Smooth muscle cell of the brain vasculature (primary cell): ENCODE measurements at places on chromosomes 1 and 21.

GRCh38 chr1:211596418-211597181, 17.6 kb upstream of the SLC30A1 start:
- DNase-seq = no peak

- no peak for DNase-seq
Measured at GRCh38 chr1:48738356-48738755, 38.3 kb downstream of the BEND5 start.

- no peak for DNase-seq
Measured at GRCh38 chr1:159939678-159940002, 5.8 kb downstream of the IGSF9 start.

DNA sequence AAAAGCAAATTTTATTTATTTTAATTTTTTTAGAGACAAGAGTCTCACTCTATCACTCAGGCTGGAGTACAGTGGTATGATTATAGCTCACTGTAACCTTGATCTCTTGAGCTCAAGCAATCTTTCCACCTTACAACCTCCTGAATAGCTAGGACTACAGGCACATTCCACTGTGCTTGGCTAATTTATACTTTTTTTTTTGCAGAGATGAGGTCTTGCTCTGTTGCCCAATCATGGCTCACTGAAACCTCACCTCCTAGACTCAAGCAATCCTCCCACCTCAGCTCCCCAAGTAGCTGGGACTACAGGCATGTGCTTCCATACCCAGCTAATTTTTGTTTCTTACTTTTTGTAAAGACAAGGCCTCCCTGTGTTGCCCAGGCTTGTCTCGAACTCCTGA, 49.5 kb downstream of the DR1 start:
- no peak for DNase-seq

DNA sequence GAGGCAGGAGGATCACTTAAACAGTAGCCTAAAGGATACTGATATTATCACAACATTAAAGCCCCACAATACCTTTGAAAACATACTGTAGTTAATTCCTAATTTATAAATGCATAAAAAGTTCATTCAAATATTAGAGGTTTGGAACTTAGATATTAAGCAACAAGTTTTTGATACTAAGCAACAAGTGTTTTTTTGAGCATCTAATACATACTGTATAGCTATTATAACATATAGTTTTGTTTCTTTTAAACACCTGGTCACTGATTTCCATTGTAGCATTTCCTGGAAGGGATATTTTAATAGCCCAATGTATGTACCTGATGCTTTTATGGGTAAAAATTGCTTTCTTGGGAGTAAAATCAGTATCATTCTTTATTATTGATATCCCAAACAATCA, 4.5 kb downstream of the UHMK1 start:
- no peak for DNase-seq

DNA sequence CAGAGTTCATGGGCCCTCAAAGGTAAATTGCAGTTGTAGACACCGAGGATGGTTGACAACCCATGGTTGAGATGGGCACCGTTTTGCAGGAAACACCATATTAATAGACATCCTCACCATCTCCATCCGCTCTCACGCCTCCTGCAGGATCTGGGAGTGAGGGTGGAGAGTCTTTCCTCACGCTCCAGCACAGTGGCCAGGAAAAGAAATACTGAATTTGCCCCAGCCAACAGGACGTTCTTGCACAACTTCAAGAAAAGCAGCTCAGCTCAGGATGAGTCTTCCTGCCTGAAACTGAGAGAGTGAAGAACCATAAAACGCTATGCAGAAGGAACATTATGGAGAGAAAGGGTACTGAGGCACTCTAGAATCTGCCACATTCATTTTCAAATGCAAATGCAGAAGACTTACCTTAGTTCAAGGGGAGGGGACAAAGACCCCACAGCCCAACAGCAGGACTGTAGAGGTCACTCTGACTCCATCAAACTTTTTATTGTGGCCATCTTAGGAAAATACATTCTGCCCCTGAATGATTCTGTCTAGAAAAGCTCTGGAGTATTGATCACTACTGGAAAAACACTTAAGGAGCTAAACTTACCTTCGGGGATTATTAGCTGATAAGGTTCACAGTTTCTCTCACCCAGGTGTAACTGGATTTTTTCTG, 9.3 kb downstream of the SLAMF8 start:
- DNase-seq = no peak

DNA sequence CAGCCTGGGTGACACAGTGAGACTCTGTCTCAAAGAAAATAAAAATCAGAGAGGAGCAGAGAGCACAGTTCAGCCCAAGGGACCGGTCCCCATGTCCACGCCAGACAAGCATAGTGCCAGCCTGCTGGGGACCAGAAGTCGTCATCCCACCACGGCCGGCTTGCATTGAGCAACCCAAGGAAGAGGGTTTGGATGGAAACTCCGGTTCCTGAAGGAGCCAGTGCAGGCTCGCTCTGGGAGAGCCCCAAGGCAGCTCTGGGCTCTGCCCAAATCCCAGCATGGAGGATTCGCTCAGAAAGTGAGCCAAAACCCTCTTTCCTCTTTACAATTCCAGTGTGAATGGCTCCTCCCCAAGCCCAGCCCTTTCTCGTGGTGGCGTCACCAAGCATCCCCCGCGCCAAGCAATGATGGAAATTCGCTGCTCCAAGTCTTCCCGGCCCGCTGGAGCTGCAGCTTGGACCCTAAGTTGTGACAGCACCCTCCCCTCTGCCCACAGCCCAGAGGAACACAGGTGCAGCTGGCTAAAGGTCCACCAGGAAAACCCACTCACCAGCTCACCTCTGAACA, 64.1 kb upstream of the SLC25A33 start:
- DNase-seq = no peak

DNA sequence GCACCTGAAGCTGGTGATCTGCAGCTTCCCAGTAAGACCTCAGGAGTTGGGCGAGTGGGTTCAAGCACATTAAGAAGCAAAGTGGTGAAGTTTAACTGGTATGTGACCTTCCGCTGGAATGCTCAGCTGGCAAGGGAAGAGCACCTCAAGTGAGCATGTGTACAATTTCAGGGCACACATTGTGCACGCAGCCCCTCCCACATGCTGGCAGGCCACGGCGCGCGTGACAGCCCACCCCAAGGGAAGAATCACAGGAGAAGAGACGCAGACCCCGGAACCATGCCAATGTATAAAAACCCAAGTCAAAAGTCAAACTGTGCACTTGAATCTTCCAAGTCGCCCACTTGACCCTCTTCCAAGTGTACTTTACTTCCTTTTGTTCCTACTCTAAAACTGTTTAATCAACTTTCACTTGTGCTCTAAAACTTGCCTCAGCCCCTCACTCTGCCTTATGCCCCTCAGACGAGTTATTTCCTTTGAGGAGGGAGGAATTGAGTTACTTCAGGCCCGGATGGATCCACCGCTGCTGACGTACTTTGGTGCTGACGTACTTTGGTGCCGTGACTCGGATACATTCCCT, 20.0 kb downstream of the LRRC3 start:
- DNase-seq = no peak

GRCh38 chr1:27316860-27317259, 5.1 kb upstream of the TMEM222 start:
- no peak for DNase-seq

- no peak for DNase-seq
Measured at GRCh38 chr1:223106856-223107255, 36.2 kb downstream of the TLR5 start.

DNA sequence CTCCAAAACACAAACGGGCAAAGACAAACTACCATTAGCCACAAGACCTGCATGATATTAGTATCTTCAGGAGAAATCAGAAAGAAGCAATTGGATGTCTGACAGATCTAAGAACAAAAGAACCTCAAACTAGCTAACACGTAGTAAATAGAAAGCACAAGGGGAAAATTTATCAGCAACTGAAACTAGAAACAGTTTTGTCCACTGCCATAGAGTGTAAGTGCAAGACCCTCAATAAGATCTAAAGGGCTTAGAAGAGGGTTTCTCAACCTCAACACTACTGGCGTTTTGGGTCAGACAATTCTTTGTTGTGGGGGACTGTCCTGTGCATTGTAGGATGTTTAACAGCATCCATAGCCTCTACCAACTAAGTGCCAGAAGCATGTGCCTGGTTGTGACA, 54.0 kb downstream of the KLHL20 start:
- no peak for DNase-seq

DNA sequence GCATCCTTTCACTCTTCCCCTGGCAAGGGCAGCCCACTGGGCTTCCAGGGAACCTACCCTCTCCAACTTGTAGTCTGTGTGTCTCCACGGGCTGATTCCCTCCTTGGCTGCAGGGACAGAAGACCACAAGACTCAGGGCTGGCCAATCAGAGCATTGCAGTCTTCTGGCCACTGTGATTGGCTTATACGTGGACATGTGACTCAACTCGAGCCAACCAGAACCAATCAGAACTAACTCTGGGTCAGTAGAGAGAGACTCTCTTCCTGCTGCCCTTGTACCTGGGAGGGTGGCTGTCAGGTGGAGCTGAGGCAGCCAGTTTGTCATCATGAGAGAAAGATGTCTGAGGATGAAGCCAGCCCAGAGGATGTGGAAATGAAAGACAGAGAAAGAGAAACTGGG, 64.0 kb downstream of the DHRS3 start:
- no peak for DNase-seq

- DNase-seq = no peak
Measured at GRCh38 chr1:161502641-161503393, 2.4 kb upstream of the FCGR2A start.

- no peak for DNase-seq
Measured at GRCh38 chr1:177629526-177629925, 340.3 kb downstream of the SEC16B start.

DNA sequence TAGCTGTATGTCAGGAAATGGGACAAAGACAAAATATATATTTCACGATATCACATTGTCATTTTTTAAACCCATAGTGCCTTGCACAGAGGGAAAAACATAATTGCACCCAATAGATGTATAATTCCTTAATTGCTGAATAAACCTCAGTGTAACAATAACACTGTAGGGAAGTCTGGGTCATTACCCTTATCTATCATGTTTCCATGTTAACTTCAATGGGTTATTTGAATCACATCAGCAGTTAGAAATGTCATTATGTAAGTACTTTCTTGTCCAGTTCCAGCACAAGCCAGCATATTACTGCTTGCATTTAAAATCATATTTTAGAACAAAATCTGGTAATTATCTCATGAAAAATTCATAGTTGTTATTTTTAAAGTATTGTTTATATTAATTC, 222.7 kb downstream of the HMCN1 start:
- DNase-seq = no peak

GRCh38 chr1:14922942-14923726, 230.4 kb upstream of the TMEM51 start:
- no peak for DNase-seq

GRCh38 chr1:37477198-37477931, 3.0 kb downstream of the ZC3H12A start:
- DNase-seq = no peak

DNA sequence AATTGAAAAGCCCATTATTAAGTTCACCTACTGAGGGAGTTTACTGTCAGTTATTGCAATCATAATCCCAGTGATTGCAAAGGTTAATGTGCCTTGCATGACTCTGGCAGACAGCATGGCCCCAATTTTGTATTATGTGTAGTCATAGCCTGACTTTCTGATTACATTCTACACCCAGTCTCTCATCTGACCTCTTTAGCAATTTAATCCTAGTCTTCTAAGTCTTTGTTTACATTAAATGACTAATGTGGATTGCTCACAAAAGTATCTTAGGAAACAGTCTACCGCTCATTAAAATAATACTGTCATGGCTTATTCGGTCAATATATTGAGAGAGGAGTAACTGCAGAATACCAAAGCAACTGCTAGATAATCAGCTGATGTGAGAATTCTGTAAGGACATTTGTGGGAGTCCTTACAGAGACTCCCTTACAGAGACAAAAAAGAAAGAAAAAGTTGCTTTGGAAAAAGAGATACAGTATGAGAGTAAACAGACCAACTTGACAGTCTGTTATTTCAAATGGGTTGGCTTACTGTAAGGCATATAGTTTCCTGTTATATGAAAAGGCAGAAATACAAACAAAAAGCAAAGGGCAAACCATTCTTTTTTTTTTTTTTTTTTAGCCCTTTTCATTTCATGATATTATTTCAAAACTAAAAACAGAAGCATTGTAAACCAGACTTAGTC, 42.8 kb downstream of the SMG7 start:
- DNase-seq = peak; percentile 9

DNA sequence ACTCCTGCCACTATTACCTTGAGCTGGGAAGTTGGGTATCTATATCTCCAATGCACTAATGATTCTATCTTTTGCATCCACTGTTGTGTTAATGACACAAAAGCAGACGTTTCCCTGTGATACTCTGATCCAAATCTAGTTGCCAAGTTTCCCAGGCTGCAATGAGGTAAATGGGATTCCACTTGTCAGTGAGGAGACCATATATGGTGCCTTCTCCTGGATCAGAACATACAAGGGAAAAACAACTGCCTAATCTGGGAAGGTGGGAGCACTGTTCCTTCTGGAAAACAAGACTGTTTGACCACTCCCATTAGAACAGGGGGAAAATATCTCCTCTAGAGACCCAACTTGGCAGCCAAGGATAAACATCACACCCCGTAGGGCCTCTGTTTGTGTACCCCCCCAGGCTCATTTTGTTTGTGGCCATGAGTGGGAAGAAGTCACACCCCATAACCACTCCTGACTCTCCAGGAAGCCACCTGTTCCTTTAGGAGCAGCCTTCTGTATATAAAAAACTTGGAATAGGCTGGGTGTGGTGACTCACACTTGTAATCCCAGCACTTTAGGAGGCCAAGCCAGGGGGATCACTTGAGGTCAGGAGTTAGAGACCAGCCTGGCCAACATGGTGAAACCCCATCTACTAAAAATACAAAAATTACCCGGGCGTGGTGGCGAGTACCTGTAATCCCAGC, 28.5 kb upstream of the SLC6A9 start:
- no peak for DNase-seq

DNA sequence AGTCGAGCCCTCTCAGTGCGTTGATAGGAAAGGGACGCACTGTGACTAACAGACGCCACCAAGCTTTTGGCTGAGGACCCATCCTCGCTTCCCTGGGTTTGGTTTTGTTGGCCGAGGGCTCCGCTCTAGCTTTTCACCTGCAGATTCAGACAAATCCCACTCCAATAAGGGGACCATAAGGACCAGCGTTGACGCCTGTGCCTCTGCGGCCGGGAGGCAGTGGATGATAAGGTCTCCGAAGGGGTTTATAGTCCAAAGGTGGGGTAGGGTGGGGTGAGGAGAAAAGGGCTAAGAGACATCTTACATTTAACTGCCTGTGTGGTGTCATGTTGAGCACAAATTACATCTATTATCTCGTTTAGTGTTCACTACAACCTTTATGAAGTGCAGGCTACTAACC, 760 bp downstream of the PEX14 start:
- no peak for DNase-seq

GRCh38 chr1:39676948-39677548, 5.1 kb upstream of the NT5C1A start:
- no peak for DNase-seq

DNA sequence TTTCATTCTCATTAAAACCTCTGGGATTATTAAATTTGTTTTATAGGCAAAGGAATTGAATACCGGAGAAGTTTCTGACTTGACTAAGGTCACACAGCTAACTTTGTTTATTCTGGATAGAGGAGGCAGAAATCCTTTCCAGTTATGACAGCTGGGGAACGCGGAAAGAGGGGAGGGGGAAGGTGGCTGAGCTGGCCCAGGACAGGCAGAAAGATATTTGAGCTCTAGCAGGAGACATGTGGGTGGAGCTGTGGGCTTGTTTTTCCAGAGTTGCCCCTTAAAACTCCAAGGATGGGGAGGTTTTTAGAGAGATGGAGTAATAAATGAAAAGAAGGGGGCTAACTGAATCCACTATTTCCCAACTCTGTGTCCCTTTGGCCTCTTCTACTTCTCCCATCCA, 27.8 kb downstream of the FOXD2 start:
- no peak for DNase-seq

- DNase-seq = no peak
Measured at GRCh38 chr21:38914528-38915293, 109.0 kb downstream of the ETS2 start.

- DNase-seq = no peak
Measured at GRCh38 chr1:3393024-3393986, 61.2 kb upstream of the ARHGEF16 start.
